ENCODE measurements at places on chromosomes 16 and 17.

DNA sequence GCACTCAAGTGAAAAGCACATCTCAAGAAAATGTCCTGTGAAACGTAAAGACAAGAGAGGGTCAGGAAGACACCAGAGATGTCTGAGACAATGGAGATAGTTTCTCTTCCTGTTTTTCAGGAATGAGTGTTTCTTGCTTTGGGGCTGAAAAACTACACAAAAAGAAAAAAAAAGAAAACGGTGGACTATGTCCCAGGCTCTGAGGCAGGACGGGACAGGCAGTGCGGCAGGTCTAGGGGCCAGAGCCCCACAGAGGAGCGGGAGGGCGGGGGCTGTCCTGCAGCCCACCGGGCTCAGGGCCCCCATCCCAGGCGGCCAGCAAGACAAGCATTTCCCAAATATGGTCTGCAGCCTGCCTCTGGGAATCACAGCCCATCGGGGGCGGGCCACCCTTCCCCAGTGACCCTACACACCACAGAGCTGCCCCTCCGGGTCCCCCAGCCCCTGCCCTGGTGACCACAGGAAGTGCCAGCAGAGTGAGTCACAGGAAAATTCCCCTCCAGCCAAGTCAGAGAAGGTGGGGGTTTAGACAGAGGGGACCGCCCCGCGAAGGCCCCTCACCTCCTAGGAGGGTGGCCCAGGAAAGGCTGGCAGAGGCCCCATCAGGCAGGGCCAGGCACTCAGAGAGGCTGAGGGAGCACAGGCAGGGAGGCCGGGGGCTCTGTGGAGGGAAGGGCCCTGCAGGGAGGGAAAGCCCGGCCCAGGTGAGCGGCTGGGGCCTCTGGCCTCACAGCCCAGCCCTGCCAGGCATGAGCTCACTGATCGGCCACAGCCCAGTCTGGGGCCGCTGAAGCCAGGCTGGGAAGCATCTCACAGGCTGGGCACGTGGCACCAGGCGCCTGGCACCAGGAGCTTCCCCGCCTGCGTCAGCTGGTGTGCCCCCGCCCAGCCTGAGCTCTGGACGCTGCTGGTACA is 6.3 kb downstream of the BCAR1 start:
- DNase-seq: no peak

DNA sequence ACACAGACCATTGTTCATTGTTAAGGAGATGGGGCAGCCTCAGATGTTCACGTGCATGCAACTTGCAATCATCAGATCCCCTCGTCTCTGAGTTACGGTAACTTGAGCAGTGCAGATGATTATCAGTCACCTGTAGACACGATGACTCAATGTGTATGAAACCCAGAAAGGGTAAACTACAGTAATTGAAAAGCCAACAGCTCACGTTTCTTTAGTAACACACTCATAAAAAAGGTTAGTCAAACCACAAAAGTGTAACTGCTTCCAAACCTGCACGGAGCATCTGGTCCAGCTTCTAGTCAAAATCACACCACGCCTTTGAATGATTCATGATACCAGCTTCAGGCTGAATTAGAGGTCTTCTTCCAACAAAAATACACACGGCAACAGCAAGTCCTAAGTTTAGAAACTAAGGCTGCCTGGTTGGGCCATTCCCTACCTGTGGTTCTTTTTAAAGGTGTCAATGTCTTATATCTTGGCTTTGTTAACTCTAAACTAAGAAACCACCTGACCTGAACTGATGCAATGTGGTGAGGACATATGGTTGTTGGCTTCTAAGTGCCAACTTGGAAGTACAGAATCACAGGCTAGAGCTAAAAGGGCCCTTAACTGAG is 32.3 kb downstream of the GRB7 start:
- DNase-seq: peak; percentile 48

DNA sequence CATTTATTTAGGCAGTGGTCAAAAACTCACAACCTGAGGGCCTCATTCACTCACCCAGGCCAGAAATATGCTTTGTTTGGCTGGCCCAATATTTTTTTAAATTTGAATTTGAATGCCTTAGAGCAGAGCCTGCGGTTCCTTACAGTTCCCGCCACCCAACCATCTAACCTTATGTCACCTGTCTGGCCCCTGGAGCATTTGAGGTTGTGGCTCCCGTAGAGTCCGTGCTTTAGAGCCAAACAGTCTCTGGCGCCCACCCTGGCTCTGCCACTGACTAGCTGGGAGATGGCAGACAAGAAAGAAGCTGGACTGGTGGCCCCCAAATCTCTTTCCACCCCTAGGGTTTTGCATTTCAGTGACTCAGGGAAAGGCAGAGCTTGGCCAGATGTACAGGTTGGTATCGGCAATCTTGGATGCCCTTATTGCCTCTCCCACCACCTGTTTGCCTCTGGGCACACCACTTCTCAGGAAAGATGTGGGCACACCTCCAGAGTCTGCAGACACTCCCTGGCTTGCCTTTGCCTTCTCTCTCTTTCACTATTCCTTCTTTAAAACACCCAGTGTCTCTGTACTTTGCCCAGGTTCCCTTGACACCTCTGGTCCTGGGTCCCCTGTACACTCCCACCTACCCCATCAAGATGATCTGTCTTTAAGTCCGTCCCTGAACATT is 1.9 kb upstream of the MAP3K14 start:
- no peak for DNase-seq

- no peak for DNase-seq
Observed at GRCh38 chr17:51528111-51528510, 267.8 kb downstream of the UTP18 start.

DNA sequence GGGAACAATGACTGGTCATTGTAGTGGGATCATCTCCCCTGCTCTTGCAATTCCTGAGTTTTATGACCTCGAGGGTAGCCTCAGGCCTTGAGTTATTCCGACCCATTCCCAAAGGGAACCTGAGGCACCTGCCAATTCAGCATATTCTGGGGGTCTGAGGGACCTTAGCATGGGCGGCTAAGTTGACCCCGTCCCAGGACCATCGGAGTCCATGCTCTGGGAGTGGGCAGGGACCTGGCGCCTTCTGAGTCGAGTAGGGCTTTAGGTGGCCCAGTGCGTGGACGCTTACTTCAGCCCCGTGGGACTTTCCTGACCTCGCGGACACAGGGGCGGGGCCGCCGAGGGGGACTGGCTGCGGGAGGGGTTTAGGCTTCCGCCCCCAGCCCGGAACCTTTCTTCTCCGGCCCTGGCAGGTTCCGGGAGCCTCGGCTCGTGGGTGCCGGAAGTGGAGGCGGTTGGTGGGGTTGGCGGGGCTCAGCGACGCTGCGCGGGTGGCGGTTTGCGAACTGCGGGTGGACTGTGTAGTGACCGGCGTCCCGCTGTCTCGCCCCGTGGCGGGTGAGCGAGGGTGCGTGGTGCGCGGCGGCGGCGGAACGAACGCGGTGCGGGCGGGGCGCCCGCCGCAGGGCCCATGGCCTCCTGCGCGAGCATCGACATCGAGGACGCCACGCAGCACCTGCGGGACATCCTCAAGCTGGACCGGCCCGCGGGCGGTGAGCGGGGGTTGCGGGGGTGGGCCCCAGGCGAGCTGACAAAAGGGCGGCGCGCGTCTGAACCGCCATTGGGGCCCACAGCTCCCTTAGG is at the start of gene EDC4:
TSS of gene EDC4 (plus strand) at position 422 of the 804 bp plus-strand sequence. CDS start at position 632, 210 bp downstream.
- peak; percentile 77 for DNase-seq

DNA sequence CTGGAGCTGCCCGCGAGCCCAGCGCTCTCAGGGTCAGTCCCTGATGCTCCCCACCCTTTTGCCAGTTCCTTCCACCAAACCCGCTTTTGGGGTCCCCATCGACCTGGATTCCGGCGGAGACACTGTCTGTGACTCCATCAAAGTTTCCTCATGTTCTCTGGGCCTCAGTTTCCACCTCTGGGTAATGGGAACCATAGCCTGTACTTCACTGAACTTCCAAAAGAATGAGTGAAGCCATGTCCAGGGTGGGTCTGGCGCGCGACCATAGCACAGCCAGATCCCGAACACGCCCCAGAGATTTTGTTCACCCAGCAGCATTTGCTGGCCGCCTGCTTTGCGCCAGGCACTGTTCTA is 327 bp downstream of the SDR42E2 start:
- no peak for DNase-seq

GRCh38 chr16:82061861-82062525 is 26.9 kb downstream of the HSD17B2 start:
- DNase-seq: no peak

DNA sequence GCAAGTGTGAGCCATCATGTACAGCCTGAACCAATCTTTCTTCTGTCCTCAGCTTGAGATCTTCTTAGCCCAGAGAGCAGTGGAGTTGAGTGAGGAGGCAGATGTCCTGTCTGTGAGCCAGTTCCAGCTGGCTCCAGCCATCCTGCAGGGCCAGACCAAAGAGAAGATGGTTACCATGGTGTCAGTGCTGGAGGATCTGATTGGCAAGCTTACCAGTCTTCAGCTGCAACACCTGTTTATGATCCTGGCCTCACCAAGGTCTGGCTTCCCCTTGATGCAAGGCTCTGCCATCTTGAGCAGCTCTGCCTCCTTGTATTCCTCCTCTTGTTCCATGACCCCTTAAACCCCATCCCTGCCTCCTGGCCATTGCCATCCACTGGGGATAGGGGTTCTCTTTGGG is 9.6 kb downstream of the CDK5RAP3 start:
- DNase-seq: no peak

DNA sequence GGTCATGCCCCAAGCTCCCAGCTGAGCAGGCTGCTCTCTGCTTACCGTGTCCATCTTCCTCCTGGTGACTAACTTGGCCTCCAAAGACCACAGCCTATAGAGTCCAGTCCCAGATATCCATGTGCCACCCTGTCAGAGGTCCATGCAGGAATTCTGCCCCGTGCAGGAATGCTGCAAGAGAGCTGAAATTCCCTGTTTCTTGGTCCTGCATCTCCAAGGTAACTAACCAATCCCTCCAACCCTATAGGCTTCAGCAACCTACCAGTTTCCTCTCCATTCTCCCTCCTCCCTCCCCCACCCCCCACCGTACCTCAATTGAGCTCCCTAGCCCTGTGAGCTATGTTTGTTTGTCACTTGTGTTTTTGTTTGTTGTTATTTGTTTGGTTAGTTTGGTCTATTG is 9.6 kb upstream of the MKS1 start:
- no peak for DNase-seq

- DNase-seq: no peak
Observed at GRCh38 chr17:81151278-81151677, 14.0 kb upstream of the PVALEF start.

GRCh38 chr16:57349212-57350031 is 9.2 kb upstream of the CCL22 start:
- no peak for DNase-seq

DNA sequence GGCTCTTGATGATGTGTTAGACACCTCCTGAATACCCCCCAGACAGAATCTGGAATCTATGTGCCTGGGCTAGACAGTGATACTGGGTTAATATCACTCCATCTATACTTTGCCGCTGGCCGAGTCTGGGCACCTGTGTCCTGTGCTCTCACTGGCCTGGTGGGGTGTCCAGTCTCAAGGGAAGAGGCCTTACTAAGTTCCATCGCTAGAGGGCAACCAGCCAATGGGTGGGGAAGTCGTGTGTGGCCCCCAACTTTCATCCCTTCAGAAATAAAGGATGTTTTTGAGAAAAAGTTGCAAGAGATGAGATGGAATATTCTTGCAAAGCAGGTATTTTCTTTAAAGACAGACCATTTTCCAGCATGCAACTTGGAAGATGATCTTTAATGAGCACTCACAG is 1.6 kb upstream of the GLP2R start:
- no peak for DNase-seq

GRCh38 chr16:35510701-35511100 is 2051.3 kb downstream of the TP53TG3F start:
- no peak for DNase-seq

DNA sequence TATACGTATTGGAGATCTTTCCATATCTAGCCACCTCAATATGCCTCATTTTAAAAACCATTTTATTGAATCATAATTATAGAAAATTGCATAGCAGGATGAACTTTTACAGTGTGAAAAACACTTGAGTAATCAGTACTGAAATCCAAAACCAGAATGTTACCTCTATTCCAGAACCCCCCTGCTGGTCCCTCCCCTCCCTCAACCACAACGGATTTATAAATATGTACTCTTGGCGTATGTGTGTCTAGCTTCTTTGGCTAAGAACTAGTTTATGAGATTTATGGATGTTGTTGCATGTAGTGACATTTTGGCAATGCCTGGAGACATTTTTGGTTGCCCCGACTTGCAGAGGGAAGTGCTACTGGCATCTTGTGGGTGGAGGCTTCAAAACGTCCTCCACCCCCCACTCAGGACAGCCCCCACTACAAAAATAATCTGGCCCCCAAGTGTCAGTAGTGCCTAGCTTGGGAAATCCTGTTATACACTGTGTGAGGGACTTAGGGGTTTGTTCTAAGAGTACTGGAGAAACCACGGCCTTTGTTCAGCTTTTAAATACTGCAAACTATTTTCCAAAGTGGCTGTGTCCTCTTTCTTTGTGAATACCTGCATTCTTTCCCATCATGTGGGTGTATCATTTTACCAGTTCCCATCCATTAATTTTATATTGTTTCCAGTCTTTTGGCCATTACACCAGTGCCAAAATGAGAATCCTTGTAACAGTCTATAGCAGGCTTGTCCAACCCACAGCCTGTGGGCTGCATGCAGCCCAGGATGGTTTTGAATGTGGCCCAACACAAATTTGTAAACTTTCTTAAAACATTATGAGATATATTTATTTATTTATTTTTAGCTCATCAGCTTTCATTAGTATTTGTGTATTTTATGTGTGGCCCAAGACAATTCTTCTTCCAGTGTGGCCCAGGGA is 23.7 kb downstream of the ITPRIPL2 start:
- no peak for DNase-seq

DNA sequence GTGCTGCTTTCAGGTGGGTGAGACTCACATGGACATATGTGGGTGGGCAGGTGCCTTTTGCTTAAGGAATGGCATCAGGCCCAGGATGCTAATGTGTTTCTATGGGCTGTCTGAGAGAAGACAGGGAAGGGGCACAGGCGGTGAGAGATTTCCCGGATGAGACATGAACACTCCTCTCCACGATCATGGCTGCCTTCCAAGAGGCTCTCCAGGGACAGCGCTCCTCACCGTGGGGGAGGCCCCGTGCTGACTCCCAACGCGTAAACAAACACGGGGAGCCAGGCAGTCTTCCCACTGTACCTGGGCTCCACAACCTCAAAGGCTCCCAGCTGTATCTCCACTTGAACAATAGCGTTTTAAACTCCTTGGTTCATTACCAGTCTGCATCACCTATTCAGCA is 42.8 kb downstream of the CDK5R1 start:
- no peak for DNase-seq

GRCh38 chr17:44076716-44077594 is 6.4 kb downstream of the G6PC3 start:
- no peak for DNase-seq

- DNase-seq: no peak
Observed at GRCh38 chr17:7750321-7750821, 32.8 kb downstream of the DNAH2 start.
